Cortex of kidney (tissue), 1 donor: ENCODE measurements at places on chromosomes 5 and 9.

DNA sequence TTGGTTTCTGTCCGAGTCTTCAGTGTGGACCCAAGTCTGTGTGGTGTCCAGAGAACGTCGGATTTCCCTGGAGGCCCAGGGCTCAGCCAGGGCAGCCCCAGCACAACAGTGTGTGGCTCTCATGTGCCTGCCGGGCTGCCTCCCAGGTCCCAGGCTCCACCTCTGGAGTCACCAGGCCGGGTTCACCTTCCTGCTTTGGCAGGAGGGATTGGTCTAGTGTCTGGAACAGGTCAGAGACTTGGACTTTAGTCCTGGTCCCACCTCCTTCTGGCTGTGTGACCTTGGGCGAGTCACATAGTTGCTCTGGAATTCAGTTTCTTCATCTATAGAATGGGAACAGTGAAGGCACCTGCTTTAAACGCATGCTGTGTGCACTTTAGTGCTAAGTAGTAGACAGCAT is 3.2 kb downstream of the DOLPP1 start:
- no peak for DNase-seq

- no peak for DNase-seq
Observed at GRCh38 chr5:116532762-116533525, 41.7 kb downstream of the SEMA6A start.

DNA sequence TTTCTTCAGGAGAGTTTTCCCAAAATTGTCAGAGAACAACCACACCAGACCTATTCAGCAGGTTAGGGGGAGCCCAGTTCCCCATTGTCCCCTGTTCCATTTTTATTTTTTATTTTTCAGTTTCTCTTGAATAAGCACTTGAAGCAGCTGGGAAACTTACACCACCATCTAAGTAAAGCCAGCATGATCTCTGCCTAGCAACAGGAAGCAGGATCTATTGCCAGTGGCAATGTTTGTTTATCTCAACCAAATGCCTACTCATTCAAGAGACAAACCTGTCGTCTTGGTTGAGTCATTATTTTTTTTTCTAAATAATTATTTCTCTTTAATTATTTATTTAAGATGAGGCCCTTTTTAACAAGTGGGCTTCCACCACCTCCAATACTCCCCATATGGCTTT is 379.3 kb downstream of the PLK2 start:
- no peak for DNase-seq

DNA sequence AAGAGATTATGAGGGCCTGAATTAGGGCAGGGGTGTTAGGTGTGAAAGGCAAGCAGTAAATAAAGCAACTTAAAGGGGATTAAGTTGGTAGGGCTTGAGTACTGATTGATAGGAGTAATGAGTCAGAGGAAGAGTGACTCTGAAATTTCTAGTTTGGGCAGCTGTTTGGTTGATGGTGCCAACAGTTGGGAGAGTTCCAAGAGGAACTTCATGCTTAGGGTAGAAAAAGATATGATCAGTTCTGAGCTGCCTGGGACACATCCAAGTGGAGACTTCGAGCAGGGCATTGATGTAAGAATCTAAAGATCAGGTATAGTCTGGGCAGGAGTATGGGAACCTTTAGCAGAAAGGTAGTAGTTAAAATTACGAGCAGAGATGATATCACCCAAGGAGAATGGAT is 10.2 kb downstream of the MAMDC2 start:
- no peak for DNase-seq

DNA sequence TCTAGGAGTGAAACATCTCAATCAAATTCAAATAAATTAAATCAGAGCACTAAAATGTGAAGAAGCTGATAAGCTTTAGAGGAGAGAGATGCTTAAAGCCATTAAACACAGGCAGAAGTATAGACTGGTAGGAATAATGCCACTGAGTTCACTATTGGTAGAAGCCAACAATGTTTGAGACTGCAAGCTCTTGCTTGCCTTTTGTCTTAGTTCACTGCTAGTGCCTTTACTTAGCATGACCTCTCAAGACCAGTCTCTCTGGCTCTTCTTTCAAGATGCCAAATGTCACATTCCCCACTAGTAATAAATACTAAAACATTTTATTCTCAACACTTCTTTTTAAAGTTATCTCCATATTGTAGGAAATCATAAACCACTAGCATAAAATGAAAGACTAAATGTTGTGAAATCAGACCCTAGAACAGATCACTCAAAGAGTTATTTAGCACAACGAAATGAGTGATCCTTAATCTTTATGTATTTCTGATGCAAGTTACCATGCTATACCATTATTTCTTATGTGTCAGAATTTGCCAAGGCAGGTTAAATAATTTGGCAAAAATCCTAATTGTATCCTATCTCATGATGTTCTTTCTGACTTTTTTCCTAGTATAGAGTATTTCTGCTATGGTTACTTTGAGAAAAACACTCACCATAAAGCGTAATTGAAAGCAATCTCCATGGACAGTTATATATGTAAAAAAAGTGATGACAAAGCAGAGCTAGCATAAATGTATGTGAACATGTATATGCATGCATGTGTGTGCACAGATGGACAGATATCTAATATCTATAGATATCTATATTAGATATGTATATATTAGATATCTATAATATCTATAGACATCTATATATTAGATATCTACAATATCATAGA is 57.5 kb downstream of the PJA2 start:
- no peak for DNase-seq

GRCh38 chr5:180470966-180471582 is 23.1 kb upstream of the CNOT6 start:
- DNase-seq = no peak
